ENCODE measurements at places on chromosomes 7 and 10.

GRCh38 chr7:26959290-26959689, 94.9 kb upstream of the SKAP2 start:
- DNase-seq = no peak

GRCh38 chr7:25775999-25776743, 375.8 kb upstream of the NFE2L3 start:
- DNase-seq = no peak

DNA sequence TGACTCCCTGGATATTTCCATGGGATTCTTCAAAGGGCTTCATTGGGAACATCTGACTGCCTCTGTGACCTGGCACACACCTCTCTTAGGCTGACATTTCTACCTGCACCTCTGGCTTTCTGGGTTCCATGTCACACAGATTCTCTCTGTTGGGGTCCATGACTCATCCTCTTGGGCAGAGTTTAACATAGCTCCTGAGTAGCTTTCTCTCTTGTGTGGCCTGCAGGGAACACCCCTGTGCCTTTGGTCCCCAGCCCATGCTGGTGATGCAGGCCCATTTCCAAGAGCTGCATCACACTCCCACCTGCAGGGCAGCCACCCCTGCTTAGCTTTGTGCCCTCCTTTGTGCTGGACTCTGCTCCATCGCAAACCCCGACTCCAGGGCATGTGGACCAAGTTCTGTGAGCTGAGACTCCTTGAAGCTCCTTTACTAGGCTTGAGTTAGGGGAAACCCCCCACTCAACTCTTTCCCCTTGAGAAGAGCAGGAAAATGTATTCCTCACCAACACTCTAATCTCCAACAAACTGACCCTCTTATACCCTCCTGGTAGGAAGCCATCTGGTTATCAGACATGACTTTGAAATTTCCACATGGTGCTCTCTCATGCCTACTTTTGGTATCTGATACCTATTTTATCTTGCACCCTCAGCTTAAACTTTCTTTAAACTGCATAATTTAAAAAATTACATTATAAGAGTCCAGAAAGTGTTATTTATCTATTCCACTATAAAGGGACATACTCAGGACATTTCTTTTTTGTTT, 93.3 kb downstream of the ZNF777 start:
- no peak for DNase-seq

GRCh38 chr10:84117686-84118394, 21.5 kb upstream of the GHITM start:
- no peak for DNase-seq

GRCh38 chr7:158934628-158935027, 78.3 kb downstream of the DYNC2I1 start:
- no peak for DNase-seq

DNA sequence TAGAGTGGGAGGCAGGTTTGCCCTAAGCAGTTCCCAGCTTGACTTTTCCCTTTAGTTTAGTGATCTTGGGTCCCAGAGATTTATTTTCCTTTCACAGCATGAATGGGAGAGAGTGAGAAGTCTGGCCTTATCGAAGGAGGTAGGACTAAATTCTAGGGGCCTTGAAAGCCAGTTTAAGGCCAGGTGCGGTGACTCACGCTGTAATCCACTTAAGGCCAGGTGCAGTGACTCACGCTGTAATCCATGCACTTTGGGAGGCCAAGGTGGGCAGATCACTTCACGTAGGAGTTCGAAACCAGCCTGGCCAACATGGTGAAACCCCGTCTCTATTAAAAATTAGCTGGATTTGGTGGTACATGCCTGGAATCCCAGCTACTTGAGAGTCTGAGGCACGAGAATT, 392.2 kb downstream of the ACTR3B start:
- DNase-seq = no peak

DNA sequence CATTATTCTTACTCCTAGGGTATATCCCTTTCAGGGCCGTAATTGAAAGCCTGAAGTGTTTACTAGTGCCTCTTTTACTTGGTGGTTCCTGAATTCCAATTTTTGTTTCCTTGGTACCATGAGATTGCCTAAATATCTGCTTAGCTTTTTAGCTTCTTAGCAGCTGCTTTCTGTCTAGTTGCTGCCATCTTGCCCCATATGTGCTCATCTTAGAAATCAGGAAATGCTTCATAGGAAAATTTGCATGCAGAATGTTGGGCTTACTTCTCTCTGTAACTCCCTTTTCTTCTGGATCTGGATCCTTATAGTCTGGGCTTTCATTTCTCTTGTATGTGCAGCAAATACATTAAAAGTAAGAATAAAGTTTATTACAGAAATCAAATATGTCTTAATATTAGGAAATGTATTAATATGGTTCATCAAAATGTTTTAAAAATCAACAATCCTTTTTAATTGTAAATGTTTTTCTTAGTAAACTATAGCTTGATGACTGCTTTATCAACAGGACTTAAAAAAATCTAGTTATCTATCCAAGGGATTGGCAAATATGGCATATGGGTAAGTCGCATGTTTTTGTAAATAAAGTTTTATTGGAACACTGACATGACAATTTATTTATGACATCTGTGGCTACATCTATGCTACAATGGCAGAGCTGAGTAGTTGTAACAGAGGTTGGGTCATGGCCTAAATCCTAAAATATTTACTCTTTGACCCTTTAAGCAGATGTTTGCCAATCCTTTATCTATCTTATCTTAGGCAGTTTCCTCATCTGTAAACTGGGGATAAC, 73.5 kb upstream of the CDK6 start:
- DNase-seq = no peak

GRCh38 chr10:6115411-6115810, 26.6 kb downstream of the RBM17 start:
- no peak for DNase-seq

DNA sequence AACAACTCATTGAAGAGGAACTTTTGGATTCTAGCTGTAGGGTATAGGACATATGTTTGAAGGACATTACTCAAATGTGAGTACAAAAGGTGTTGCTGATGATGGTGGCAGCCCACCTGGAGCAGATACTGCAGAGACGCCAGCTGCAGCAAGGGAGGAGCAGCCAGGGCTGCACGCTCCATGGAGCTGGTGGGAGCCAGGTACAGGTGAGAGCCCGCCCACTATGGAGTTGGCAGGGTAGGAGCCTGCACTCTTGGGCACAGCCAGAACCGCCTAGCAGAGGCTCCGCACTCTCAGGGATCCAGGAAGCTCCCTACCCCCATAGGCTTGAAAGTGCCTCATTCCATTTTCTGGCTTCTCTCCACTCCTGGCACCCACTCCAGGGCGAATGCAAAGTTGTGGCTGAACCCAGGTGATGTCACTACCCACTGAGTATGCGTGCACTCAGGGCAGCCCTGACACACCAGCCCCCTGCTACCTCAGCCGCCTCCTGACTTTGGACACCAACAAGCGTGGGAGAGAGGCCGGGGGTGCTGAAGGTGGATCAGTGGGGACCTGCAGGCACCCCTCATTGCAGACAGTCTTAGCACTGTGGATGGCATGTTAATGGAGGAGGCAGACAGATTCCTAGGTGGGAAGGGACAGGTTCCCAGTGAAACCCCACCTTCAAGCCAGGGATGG, 761.1 kb downstream of the IPMK start:
- DNase-seq = no peak

- DNase-seq = no peak
Observed at GRCh38 chr10:110398419-110399105, 93.8 kb upstream of the SMNDC1 start.

GRCh38 chr7:139094030-139094429, 15.5 kb downstream of the ZC3HAV1 start:
- DNase-seq = no peak

- no peak for DNase-seq
Observed at GRCh38 chr10:91629715-91630549, 2.9 kb downstream of the PPP1R3C start.

DNA sequence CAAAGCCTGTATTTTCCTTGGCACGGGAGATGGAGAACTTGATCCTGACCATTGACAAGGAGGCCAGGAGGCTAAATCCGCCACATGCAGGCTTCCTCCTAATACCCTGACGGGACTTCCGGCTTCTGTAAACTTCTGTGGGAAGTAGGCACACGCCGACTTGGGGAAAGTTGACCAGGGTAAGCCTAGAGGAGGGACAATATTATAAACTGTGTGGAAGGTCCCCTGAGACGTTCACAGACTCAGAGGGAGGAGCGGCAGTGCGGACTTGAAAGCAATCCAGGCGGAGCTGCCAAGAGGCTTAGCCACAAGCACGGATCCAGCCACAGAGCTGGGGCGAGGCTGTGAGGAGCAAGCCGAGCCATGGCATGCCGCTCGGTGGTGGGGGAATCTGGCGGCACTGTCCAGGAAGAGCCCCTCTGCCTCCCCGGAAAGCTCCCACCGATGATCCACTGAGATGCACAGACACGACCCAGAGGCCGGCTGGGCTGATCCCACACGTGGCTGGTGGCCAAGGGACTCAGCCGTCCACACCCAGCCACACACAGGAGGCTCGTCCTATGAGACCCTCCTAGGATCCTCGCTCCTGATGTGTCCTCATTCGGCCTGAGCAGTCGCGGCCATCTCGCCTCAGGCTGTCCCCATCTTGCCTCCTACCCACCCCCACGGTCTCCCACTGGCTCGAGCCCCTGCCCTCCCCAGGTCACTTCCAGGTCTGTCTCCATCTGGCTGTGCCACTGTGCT, 40.0 kb upstream of the INSIG1 start:
- DNase-seq = no peak

DNA sequence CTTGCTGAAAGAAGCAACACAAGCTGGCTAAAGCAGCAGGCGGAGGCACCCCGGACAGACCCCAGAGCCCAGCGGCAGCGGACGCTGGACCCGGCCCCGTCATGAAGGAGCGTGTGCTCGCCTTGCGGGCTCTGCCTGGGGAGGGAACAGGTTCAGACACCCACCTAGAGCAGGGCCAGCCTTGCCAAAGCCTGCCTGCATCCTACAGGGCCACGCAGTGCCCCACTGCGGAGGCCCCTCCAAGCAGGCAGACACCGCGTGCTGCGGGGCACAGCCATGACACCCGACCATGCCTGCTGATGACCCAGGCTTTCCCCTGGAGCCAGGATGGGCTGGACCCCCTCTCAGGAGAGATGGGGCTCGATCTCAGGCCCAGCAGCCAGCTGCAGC, 91.7 kb downstream of the MAD1L1 start:
- no peak for DNase-seq

DNA sequence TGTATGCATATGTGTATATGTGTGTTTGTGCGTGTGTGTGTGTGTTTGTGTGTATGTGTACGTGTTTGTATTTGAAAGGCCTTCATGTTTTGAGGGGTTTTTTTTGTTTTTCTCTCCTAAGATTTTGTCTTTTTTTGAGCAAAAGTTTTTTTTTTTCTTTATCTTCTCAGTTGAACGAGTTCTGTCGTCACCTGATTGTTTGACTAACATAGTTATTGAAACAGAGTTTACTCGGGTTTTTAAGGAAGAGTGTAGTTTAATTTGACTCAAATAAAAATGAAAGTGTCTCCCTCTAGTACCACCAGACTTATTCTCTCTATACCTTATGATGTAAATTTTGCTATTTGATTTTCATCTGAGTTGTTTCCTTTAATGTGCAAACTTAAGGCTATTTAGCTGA, 73.5 kb downstream of the ST8SIA6 start:
- DNase-seq = no peak

DNA sequence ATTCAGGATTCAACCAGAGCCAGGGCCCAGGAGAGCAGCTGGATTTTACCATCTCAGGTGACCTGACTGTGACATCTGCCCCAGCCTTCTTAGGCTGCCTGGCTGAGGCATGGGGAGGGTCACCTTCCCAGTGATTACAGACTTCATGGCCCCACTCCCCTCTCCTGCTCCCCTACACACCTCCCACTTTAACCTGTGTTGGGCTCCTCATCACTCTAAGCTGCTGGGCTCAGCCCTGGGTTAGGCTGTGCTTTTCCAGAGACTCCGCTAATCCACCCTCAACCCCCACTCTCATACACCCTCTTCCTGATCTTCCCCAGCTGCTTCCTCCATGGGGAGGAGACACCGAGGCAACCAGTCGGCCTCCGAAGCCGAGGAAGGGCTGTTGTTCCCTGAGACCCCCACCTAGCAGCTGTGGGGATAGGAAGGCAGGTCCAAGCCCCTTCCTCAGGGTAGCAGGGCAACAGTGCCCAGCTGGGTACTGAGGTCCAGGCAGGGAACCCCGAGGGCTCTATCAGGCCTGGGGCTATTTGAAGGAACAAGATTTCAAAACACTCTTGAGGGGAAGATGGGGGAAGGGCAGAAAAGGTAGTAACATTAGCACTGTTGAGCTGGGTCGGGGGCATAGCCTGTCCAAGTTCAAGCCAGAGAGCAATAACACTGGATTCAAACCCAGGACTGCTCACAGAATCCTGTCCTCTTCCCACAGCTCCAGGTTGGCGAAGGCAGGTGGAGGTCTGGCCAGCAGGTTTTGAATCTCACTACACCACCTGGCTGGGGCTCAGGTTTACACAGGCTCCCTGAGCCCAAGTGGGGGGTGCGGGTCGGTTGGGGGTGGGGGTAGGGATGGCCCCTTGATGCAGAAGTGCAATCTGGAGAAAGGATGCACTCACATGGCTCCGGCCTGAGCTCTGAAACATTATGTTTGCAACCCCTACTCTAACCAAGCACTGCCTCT, 1.8 kb downstream of the IMPDH1 start:
- no peak for DNase-seq

DNA sequence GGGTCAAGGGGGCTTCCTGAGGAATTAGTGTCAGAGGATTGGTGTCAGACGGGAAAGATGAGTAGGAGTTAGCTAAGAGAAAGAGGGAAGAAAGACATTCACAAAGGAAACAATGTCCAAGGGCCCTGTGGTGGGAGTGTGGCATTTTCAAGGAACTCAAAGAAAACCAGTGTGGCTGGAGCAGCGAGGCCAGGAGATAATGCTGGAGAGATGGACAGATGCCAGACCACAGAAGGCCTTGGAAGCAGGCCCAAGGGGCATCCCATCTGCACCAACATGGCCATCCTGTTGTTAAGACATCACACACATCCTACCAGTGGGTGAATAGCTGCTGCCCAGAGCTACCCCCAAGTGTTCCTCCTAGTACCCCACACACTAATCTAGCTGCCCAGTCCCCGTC, 36.1 kb upstream of the CUL1 start:
- DNase-seq = no peak

DNA sequence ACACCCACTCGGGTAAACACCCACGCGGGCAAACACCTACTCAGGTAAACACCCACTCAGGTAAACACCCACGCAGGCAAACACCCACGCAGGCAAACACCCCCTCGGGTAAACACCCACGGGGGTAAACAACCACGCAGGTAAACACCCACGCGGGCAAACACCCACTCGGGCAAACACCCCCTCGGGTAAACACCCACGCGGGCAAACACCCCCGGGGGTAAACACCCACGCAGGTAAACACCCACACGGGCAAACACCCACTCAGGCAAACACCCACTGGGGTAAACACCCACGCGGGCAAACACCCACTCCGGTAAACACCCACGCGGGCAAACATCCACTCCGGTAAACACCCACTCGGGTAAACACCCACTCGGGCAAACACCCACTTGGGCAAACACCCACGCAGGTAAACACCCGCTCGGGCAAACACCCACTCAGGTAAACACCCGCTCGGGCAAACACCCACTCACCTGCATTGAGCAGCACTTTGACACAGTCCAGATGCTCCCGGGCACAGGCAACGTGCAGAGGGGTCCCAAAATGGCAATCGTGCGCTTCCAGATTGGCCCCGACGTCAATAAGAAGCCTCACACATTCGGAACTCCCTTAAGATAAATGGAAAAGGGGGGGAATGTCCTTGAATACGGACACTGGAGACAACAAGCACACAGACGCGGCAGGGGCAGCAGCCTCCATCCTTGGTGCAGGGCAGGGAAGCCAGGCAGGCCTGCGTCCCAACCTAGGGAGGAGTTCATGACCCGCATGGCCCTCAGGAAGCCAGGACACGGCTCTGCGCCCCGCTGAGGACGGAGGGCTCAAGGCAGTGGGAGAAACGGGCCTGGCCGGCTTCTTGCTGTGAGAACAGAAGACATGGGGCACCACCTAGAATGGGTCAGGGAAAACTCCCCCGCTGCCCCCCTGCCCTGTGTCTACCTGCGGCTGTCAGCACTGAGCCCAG, 17.6 kb downstream of the ASB13 start:
- no peak for DNase-seq

Measured in activated CD4-positive, alpha-beta T cell treated with anti-CD3 and anti-CD28 coated beads, Interleukin-2, amount 50 U/mL, for 24 hours (primary cell).